Neuronal stem cell (in vitro differentiated cells): ENCODE measurements at places on chromosomes 4 and X.

DNA sequence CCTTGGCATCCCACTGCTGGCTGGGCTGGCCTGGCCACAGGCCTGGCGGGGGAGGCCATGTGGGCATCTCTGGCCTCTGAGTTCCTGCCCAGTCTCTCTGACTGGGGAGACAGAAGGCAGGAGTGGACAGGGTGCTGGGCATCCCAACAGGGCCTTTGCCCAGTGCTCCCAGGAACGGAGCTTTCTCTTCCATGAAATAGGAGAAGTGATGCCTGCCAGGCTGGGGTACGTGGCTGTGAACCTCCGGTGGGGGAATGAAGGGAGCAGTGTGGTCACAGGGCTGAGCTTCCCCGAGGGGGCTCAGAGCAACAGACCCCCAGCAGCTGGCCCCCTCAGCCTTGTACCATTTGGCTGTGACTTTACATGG, 40.4 kb upstream of the HMX1 start:
- DNase-seq, result no peak

- no peak for DNase-seq
Measured at GRCh38 chr4:23371533-23371932, 518.3 kb downstream of the PPARGC1A start.

GRCh38 chrX:68994135-68994890, 165.5 kb downstream of the EFNB1 start:
- no peak for DNase-seq

DNA sequence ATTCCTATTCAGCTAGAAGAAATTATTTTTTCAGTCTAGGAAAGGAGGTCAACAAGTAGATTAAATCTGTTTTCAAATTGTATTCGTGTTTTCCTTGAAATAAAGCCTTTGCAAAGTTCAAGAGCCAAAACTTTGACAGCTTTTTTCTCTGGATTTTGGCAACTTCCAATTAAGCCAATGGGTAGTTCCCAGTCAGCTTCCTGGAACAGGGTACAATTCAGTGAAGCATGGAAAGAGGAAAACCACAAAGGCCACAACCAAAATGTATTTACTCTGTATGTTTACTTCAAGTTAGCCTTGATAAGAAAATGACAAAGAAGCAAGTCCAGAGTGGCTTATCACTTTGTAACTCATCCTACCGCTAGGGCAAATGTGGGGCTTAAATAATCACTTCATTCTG, 188.6 kb downstream of the COMMD8 start:
- no peak for DNase-seq

GRCh38 chrX:72373136-72373535, 67.4 kb upstream of the CITED1 start:
- DNase-seq, result no peak

DNA sequence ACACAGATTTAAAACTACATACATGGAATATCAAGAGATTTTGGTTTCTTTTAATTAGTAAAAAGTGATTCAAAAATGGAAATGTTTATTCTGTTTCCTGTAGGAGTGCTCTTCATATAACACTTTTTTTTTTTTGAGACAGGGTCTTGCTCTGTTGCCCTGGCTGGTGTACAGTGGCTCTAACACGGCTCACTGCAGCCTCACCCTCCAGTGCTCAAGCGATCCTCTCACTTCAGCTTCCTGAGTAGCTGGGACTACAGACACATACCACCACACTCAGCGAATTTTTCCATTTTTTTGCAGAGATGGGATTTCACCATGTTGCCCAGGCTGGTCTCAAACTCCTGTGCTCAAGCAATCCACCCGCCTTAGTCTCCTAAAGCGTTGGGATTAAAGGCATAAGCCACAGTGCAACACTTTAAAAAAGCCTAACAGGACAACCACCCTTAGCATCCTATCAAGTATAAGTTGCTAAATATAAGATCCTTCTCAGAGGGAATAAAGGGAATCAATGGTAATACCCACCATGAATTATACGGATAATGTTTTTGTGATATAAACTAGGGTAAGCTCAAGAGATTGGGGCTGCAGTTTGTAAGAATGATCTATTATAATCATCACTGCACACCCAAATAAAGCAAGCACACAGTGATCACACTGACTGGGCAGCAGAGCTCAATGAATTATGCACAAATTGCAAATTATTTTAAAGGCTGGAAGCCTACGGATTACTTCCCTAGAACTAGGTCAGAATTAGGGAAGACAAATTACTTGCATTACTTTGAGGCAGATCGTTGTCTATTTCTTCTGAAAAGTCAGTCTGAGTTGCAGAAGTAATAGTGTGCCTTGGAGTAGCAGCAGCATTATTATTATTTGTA, 76.6 kb downstream of the RPS3A start:
- no peak for DNase-seq
